ENCODE measurements at places on chromosomes 2 and 18. TPM values are rescaled to one million over a fixed set of nuclear protein-coding genes. Genes with fewer than 3 reads are reported as not detected.

DNA sequence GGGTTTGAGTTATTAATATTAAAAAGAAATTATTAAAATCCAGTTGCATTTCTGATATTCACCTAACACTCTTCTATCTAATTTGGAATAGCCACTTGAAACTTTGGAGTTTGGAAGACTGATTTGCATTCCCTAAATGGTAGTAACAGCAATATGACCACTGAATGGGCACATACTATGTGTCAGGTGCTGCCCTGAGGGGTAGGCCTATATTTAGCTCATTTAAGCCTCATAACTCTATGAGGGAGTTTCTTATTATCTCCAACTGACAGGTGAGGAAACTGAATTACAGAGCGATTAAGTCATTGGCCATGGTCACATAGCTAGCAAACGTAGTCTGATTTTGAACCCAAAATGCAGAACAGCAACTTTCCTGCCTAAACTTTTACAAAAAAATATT, 77.3 kb downstream of the VWA3B start:
- DNase-seq, result no peak

DNA sequence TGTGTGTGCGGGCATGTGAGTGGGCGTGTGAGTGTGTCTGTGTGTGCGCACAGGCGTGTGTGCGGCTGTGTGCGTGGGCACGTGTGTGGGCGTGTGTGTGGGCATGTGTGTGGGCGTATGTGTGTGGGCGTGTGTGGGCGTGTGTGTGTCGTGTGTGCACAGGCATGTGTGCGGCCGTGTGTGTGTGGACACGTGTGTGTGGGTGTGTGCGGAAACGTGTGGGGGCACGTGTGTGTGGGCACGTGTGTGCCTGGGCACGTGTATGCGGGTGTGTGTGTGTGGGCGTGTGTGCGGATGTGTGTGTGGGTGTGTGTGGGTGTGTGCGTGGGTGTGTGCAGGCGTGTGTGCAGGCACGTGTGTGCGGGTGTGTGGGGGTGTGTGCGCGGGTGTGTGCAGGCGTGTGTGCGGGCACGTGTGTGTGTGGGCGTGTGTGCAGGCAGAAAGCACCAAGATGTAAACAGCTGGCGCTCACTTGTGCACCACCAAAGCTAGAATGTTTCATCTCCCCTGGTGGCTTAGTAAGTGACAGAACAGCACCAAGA, 31.2 kb upstream of the ALKAL2 start:
- no peak for DNase-seq

DNA sequence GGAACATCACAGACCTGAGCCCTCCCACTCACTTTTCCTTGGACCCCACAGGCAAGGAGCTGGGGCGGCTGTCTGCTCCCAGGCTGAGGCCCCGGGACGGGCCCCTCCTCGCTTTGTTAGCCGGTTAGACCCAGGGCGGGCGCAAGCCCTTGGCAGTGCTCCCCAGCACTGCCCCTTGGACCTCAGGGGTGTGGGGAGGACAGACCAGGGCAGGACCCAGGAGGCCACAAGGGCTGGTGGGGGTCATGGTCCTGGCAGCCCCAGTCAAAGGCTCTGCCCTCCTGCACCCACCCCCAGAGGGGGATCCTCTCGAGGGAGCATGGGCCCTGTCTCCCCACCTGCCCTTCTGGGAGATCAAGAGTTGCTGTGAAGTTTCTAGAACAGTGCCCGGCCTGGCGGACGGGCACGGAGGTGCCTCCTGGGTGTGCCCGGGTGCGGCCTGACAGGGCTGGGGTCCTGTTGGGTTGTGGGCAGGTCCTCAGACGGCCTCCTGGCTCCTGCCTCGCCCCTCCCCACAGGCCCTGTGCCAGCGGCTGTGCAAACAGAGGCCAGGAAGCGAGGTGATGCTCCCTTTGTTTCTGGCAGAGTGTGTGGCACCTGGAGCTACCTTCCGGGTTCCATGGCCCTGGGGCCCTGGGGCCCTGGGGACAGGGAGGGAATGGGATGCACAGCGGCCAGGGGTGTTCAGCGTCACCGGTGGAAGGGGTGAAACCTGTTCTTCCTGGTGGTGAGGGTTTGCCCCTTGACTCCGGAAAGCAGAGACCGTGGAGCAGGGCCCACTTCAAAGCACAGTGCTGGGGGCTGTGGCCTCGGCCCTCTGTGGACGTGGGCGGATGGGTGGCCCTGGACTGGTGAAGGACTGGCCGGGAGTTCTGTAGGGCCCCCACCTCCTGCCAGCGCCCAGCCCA, 2.9 kb upstream of the GAL3ST2 start:
- no peak for DNase-seq

DNA sequence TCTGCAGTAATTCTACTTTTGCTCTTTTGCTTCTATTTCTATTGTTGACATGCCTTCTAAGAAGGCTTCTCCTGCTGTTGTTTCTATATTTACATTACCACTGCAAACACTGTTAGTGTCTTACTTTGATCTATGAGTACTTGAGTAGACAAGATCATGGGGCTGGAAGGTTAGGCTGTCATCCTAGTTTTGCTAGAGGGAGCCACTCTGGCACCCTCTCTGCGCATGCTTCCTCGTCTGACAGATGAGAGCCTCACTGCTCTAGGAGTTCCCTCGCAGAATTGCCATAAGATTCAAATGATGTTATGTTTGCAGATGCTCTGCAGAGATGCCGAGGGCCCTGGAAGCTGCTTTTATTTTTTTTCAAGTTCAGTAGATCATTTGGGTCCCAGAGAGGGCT, 185.6 kb downstream of the RNF144A start:
- DNase-seq, result no peak

GRCh38 chr2:96323849-96324248, 1.3 kb upstream of the ITPRIPL1 start:
- DNase-seq, result no peak

DNA sequence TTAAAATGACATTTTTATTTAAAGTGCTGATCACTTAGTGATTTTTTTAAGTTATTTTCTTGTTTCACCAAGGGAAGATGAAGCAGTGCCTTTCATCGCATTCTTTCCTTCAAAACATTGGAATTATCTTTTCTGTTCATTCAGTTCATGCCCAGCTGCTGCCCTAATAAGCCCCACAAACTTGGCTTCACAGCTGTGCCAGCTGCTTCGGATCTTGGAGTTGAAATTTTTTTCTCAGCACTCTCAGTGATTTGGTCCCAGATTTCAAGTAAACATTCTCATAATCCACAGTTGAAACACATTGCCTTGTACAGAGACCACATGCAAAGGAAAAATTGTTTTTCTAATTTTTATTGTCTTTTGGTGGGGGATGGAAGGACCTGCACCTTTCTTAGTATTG, 353.3 kb upstream of the LRP1B start:
- peak; percentile 19 for DNase-seq

- no peak for DNase-seq
Observed at GRCh38 chr2:102792568-102793208, 30.9 kb downstream of the TMEM182 start.

DNA sequence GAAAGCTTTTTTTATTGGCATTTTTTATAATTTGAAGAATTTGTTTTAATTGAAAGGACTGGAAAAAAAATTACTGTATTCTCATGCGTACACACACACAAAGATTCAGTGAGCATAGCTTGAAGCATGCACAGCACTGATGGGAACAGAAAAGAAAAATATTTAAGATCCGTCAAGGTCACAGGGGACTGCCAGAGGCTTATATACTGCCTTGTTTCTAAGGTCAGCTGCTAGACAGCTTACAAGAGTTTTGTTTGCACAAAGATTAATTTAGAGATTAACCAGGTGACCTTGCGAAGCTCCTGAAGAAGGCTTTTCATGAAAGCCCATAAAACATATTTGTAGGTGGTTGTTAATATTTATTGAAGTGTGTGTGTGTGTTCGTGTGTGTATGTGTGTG, 396.3 kb downstream of the TRIB2 start:
- no peak for DNase-seq

DNA sequence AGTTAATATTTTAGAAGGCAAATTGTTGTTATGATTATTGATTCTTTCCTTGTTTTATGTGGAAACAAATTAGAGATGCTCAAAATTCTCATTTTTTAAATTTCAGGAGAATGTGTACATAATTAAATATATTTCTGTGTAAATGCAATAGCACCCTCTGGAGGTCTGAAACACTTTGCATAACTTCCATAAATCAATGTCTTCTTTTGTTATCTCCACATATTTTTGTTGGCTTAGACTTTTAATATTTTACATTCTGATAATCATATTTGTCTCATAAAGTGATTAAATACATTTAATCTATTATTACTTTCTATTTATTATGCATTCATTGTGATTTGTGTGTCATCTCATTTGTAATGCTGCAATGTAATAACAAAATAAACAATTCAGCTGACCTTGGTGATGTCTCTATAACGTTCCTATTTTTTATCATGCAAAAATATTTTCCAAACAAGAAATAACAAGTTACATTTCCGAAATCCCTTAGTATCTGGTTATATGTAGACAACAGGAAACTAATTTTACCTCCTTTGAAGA, 201.8 kb upstream of the GALNT5 start:
- peak; percentile 5 for DNase-seq

GRCh38 chr2:113245276-113245711, 33.4 kb downstream of the PAX8 start:
- DNase-seq, result no peak

- DNase-seq, result no peak
Observed at GRCh38 chr18:3683483-3683882, 233.5 kb downstream of the TGIF1 start.

- no peak for DNase-seq
Observed at GRCh38 chr2:63520793-63521192, 67.5 kb downstream of the WDPCP start.

- DNase-seq, result no peak
Observed at GRCh38 chr2:166126007-166126639, 1.7 kb downstream of the SCN1A start.

The ABCB11 gene
- not detected for polyA plus RNA-seq

The SLC9A2 gene
- 1.9 TPM for polyA plus RNA-seq

The PLCL1 gene
- 20.7 TPM for polyA plus RNA-seq

The GREB1L gene
- polyA plus RNA-seq, result 7.9 TPM
